Stomach (tissue), 19 donors: ENCODE measurements at places on chromosomes 13 and 19. TPM values are rescaled to one million over a fixed set of nuclear protein-coding genes. Genes with fewer than 3 reads are reported as not detected.

The KIR2DL4 gene
- total RNA-seq = not detected

The ZNF112 gene
- 20.1 TPM for total RNA-seq

The MICOS13 gene
- total RNA-seq = 11.0 TPM

The CRLF1 gene
- 2.6 TPM for total RNA-seq

The KIR3DL1 gene
- not detected for total RNA-seq

The PNMA8A gene
- 3.1 TPM for total RNA-seq

The LYL1 gene
- 1.3 TPM for total RNA-seq

The MAMSTR gene
- not detected for total RNA-seq

The GDF15 gene
- total RNA-seq = 102 TPM

The RDH8 gene
- total RNA-seq = not detected

The IL4I1 gene
- total RNA-seq = not detected

The S1PR4 gene
- total RNA-seq = not detected

The PGLYRP2 gene
- not detected for total RNA-seq

The COL4A1 gene
- total RNA-seq = 135 TPM

The FAM32A gene
- 8.2 TPM for total RNA-seq

The PSPN gene
- total RNA-seq = 2.0 TPM

The OVOL3 gene
- not detected for total RNA-seq

The OR7C1 gene
- total RNA-seq = not detected

The CAPN12 gene
- total RNA-seq = 1.2 TPM

The ZNF253 gene
- total RNA-seq = 7.1 TPM

GRCh38 chr13:20116213-20116612 lies 44.6 kb downstream of the GJA3 start:
- no peak overlapping the region for H3K27ac ChIP-seq
- H3K4me1 ChIP-seq = peaks cover 9% of the 10 kb centered on the region
- H3K36me3 ChIP-seq = no peaks in the 10 kb centered on the region
- H3K4me3 ChIP-seq = no peak overlapping the region

DNA sequence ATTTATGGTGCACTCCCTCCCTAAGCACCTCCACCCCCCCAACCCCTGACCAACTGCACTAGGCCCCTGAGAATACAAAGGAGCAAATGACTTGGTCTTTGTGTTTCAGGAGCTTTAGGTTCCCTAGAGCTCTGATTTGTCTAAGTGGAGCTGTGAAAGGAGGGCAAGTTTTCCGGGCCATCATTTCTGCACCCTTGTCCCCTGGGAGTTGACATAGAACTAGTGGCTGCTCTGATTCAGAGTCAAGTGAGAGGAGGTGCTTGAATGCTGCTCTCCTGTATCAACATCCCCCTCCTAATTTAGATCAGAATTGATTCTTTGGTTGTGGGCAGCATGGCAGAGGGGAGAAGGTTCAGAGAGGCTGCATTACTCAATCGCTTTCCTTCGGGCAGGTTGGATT lies 391.6 kb downstream of the KCNRG start:
- H3K27me3 ChIP-seq = no peaks in the 10 kb centered on the region
- DNase-seq = no peak
- H3K36me3 ChIP-seq = no peaks in the 10 kb centered on the region
- no peak overlapping the region for H3K4me3 ChIP-seq

DNA sequence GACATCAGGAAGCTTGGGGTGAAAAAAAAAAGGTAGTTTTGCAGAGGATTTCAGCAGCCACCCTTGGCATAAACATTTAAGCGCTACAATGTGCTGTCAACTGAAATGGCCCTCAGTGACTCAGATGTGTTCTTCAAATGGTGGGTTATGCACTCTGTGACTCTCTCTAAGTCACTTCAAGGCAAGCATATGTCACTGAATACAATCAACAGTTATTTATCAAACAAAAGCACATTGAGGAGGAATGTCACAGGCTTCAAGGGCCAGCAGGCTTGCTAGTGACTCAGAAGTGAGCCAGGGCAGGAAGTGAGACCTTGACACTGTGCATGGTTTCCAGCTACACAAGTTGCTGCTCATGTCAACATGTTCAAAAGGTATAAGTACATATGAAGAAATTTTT lies 523.7 kb upstream of the HTR2A start:
- no peaks in the 10 kb centered on the region for H3K36me3 ChIP-seq
- H3K4me3 ChIP-seq = no peak overlapping the region
- no peak overlapping the region for H3K27ac ChIP-seq

DNA sequence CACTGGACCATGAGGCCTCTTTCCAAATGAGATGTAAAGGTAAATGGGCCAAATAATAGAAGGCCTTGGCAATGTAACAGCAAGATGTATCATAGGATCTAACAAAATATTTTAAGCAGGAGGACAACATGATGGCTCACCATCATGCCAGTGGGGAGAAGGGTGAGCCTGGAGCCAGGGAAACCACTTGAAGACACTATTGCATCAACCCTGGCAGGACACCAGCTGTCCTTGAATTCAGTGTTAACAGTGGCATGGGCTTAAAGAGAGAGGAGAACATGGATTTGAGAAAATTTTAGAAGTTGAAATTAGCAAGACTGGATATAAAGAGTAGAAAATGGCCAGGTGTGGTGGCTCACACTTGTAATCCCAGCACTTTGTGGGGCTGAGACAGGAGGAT lies 6.7 kb upstream of the RCBTB2 start:
- no peaks in the 10 kb centered on the region for H3K27me3 ChIP-seq
- no peak overlapping the region for H3K27ac ChIP-seq
- no peak overlapping the region for H3K4me3 ChIP-seq
- no peaks in the 10 kb centered on the region for H3K36me3 ChIP-seq
- no peak for DNase-seq

DNA sequence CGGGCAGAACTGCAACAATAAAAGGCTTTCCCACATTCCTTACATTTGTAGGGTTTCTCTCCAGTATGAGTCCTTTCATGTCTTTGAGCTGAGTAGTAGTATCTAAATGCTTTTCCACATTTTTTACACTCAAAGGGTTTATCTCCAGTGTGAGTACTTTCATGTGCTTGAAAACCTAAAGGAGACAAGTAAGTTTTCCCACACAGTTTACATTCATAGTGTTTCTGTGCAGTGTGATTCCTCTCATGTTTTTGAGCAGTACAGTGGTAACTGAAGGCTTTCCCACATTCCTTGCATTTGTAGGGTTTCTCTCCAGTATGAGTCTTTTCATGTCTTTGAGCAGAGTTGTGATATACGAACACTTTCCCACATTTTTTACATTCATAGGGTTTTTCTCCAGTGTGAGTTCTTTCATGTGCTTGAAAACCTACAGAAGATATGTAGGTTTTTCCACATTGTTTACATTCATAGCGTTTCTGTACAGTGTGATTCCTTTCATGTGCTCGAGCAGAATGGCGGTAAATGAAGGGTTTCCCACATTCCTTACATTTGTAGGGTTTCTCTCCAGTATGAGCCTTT lies 47.0 kb downstream of the ZNF44 start:
- H3K4me3 ChIP-seq = no peak overlapping the region
- no peak overlapping the region for H3K27ac ChIP-seq
- no peaks in the 10 kb centered on the region for H3K27me3 ChIP-seq
- H3K4me1 ChIP-seq = no peaks in the 10 kb centered on the region
- peaks cover 37% of the 10 kb centered on the region for H3K36me3 ChIP-seq
- DNase-seq = no peak

DNA sequence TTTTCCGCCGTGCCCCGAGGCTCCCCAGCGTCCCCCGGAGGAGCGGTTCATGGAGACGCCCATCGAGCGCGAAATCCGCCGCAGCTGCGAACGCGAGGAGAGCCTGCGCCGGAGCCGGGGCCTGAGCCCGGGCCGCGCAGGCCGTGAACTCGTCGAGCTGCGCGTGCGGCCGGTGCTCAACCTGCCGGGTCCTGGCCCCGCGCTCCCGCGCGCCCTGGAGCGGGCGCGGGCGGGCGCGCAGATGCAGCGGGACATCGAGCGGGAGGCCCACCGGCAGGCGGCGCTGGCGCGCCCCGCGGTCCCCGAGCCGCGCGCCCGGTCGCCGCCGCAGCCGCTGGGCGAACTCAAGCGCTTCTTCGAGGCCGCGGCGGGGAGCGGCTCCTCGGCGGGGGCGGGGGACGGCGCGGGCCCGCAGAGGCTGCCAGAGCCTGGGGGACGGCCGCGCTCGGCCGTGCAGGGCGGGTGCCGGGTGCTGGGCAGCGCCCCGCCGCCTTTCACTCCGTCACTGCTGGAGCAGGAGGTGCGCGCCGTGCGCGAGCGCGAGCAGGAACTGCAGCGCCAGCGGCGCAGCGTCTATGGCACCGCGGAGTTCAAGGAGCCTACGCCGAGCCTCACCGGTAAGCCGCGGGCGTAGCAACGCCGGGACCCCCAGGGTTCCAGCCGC lies 807 bp downstream of the MISP3 start:
- peak; percentile 81 for DNase-seq
- no peaks in the 10 kb centered on the region for H3K27me3 ChIP-seq
- H3K36me3 ChIP-seq = no peaks in the 10 kb centered on the region

DNA sequence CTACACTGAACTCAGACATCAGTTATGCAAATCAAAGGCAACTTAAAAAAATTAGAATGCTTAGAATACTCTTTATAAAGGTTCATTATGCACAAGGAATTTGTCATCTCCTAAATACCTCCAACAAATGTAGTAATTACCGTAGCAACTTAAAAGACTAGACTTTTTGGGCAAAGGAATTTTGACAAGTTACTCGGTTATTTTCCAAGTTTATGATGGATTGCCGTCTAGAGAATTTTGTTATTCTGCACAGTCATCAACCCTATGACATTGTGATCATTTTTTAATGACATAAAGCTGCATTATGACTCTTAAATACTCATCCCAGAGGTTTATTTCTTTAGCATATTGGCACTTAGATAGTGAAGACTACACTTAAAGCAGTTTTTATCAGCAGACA lies 71.9 kb downstream of the TRPC4 start:
- H3K4me1 ChIP-seq = no peaks in the 10 kb centered on the region
- DNase-seq = no peak
- no peaks in the 10 kb centered on the region for H3K36me3 ChIP-seq
- no peak overlapping the region for H3K4me3 ChIP-seq
- H3K27me3 ChIP-seq = no peaks in the 10 kb centered on the region

DNA sequence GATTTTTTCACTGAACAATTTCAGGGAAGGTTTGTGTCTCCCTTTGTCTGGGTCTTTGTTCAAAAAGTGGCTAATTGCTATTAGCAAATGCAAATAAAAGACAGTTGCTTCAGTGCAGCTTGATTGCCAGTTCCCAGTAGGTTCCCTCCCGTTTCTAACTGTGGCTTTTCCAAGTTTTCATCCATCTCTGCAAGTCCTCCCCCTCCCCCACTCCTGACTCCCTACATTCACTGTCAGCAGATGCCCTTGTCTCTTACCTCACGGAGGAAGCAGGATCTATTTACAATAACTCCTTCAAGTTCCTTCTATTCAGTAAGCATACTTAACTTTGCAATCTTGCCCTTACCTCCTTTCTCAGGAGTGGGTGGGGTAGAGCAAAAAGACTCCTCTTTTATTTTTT lies 55.4 kb upstream of the SCEL start:
- no peak overlapping the region for H3K27ac ChIP-seq
- no peak overlapping the region for H3K4me3 ChIP-seq
- H3K36me3 ChIP-seq = no peaks in the 10 kb centered on the region
- no peak for DNase-seq

DNA sequence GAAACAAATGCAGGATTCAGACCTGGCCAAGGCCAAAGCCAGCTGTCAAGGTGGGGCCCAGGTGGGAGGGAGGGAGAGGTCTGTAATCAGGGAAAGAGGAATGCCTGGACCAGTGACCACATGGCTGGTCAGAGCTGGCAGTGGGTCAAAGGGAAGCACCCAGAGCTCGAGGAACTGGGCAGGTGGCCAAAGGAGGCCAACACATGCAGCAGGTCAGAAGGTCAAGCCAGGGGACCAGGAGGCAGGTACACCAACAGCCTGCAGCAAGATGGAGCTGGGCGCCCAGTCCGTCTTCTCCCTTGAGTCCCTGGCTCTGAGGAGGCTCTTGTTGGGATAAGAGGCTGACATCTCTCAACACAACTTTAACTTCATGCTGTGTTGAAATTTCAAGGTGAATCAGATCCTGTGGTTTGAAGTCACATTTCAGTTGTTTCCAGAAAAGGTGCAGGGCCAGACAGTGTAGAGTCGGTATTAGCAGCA lies 17.1 kb downstream of the GPATCH1 start:
- peak; percentile 82 for DNase-seq
- peaks cover 99% of the 10 kb centered on the region for H3K36me3 ChIP-seq
- H3K4me1 ChIP-seq = no peaks in the 10 kb centered on the region
- H3K27me3 ChIP-seq = no peaks in the 10 kb centered on the region
- H3K4me3 ChIP-seq = no peak overlapping the region

GRCh38 chr19:30668521-30669155 lies 296.5 kb downstream of the ZNF536 start:
- H3K36me3 ChIP-seq = no peaks in the 10 kb centered on the region
- no peak overlapping the region for H3K27ac ChIP-seq
- H3K27me3 ChIP-seq = peaks cover 3% of the 10 kb centered on the region
- H3K4me1 ChIP-seq = peaks cover 3% of the 10 kb centered on the region
- no peak overlapping the region for H3K4me3 ChIP-seq
- DNase-seq = no peak

GRCh38 chr19:53944416-53944815 lies 18.3 kb upstream of the CACNG8 start:
- no peak for DNase-seq
- peaks cover 89% of the 10 kb centered on the region for H3K27me3 ChIP-seq
- no peak overlapping the region for H3K27ac ChIP-seq
- H3K36me3 ChIP-seq = no peaks in the 10 kb centered on the region
- no peak overlapping the region for H3K4me3 ChIP-seq

- no peaks in the 10 kb centered on the region for H3K27me3 ChIP-seq
- no peaks in the 10 kb centered on the region for H3K36me3 ChIP-seq
- DNase-seq = no peak
Observed at GRCh38 chr13:42814868-42815267, 33.5 kb downstream of the FAM216B start.
